Esophagus squamous epithelium (tissue), 5 donors: ENCODE measurements at places on chromosomes 4 and X.

DNA sequence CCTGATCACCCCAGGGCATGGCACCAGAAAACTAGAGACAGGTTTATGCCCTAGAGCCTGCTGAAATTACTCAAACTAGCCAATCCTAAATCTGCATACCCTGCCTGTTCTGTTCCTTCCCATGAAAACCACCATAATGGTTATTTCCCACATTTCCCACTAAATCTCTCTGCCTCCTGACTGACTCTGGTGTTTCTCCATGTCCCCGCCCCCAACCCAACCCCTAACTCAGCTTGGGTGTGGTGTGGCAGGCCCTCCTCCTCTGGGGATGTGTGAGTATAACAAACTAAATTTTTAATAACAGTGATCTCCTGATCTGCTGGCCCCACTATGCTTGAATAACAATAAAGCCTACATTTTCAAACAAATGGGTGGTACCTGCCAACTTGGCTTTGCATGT lies 35.5 kb upstream of the C4orf54 start:
- no peak for DNase-seq

GRCh38 chr4:19689511-19689910 lies 562.2 kb upstream of the SLIT2 start:
- DNase-seq, result no peak

GRCh38 chr4:42574870-42575430 lies 82.0 kb downstream of the ATP8A1 start:
- DNase-seq, result no peak

- no peak for DNase-seq
Observed at GRCh38 chrX:91108761-91109160, 325.9 kb upstream of the PABPC5 start.

DNA sequence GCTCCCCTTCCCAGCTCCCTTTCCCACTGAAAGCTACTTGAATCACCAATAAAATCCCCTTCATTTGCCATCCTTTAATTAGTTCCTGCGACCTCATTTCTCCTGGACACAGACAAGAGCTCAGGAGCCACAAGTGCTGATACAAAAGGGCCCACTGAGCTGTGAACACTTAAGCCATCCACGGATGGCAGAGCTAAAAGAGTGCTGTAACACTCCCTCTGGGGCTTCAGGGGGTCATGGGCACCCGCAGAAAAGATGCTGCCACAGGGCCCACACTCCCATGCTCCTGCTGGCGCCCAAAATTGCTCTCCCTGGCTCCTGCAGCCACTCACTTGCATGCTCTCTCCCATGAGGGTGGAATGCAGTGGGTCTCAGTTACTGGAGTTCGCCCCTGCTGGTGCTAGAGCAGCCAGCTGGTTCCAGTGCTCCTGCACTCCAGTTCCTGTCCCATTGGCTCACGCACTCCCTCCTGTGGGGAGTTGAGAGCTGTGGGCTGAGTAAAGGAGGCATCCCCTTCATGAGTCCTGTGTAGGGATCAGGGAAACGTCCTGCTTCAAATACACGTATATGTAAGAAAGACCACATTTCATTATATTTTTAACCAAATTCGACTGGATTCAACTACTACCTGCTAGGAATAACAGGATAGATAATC lies 1291.0 kb downstream of the ARAP2 start:
- DNase-seq, result no peak

DNA sequence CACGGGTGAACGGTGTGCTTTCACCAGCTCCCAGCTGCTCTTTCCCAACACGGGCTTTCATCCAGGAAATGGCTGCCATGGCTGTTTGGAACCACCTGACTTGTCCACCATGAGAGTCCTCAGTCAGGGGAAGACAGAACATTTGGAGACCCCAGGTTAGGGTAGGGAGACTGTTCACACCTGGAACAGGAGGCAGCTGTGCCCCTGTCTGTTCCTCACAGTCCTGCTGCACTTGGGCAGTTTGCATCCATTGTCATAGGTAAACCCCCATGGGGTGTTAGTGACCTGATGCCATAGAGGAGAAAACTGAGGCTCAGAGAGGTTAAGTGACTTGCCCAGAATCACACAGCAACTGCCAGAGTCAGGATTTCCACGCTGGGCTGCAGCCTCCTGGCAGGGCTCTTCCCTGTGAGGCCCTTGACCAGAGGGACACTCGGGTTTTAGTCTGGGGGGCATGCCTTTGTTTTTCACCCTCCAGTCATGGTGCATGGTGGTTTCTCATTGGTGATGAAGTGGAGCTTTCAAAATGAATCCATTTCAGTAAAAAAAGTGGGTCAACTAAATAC lies 54.5 kb downstream of the TRMT44 start:
- DNase-seq, result no peak

DNA sequence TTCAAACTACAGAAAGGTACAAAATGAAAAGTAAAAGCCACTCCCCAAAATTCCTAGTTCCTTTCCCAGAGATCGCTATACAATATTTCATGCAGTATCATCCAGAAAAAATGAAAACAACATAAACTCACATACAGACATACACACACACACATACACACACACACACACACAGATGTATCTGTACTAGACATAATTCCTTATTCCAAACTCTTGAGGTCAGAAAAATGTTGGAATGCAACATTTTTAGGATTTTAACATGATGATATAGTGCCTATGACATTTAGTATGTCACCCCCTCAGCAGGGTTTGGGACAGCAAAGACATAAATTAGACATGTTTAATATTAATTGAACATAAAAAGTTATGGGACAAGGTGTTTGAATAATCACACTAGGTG lies 73.4 kb upstream of the LHFPL1 start:
- no peak for DNase-seq

GRCh38 chrX:35444671-35445355 lies 353.3 kb upstream of the MAGEB16 start:
- no peak for DNase-seq

GRCh38 chr4:83054928-83055327 lies 19.9 kb downstream of the COPS4 start:
- DNase-seq, result no peak

DNA sequence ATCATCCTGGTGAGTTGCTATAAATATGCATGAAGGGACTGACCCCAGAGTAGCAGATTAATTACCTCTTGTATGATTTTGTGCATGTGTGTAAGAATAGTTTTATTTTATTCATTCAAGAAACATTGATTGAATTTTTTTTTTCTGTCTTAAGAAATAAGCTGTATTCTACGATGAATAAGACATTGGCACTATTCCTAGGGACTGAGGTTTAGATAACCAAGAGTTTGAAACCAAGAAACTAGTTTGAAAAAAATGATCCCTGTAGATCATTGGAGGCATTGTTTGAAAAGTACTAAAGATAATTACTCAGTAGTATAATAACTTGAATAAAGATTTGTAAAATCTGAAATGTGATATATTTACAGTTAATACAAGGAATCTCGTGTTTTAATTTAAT lies 1086.9 kb downstream of the PCDH7 start:
- DNase-seq, result no peak

- no peak for DNase-seq
Observed at GRCh38 chrX:63436865-63437264, 85.7 kb upstream of the SPIN4 start.

- DNase-seq, result no peak
Observed at GRCh38 chr4:33107814-33108213, 2387.6 kb downstream of the PCDH7 start.

- DNase-seq, result no peak
Observed at GRCh38 chr4:140689623-140690022, 66.6 kb downstream of the TBC1D9 start.

DNA sequence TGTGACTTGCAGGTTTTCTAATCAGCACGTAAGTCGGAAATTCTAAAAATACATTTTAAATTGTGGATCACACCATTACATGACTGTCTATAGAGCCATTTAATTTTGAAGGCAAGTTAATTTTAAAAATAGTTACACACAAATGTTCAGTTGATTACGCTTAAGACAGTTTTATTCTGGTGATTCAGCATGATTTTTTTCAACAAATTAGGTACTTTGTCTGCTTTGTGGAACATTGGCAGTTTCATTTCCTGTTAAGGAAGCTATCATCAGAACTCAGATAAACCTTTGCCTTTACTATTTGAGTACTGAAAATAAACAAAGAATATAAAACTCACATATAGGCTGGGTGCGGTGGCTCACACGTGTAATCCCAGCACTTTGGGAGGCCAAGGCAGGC lies 19.5 kb downstream of the SAT1 start:
- DNase-seq, result no peak

- DNase-seq, result no peak
Observed at GRCh38 chr4:172344308-172344938, 531.2 kb downstream of the GALNTL6 start.

GRCh38 chr4:122914938-122915337 lies 7.5 kb downstream of the NUDT6 start:
- DNase-seq, result no peak

- DNase-seq, result no peak
Observed at GRCh38 chrX:13433298-13433605, 113.4 kb upstream of the ATXN3L start.

DNA sequence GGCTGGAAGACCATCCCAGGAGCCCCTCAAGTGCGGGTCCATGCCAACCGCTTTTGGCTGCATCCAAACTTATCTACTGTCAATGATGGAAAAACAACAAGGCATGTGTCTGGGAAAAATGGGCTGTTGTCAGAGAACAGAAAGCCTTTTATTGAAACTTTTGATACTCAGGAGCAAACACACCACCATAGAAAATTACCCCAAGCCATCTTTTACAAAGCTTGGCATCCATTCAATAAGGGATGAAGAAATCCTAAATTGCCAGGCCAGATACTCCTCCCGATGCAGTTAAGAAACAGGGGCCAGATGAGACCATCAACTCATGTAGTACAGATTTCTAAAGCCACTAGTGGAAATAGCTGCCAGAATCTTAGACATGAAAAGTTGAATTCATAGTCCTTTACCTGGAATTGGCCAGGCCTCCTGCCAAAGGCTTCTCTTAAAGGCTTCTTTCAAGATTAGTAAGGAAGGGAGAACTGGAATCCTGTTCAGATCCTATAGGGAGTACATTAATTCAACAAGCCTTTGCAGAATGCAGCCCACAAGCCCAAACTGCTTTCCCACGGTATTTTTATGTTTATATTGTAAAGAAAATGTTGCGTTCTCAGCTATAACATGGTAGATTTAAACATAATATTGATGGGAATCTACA lies 145.4 kb upstream of the MAP3K15 start:
- no peak for DNase-seq

GRCh38 chr4:64385220-64385619 lies 24.0 kb downstream of the TECRL start:
- DNase-seq, result no peak

DNA sequence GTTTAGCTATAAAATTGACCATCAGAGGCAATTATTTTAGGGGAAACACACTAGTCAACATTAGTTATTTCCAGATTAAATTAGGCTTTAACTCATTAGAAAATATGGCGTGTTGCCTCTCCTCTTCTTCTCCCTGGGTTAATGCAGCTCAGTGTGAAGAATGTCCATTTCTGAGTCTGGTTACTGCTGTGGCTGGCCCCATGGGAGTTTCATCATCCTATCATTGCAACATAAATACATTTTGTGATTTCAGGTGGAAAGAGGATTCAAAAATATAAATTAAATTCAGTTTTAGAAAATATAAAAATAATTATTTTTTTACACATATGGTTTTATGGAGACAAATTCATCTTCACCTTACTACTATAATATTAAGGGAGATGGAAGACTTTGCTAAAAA lies 288.5 kb upstream of the ARSJ start:
- no peak for DNase-seq

DNA sequence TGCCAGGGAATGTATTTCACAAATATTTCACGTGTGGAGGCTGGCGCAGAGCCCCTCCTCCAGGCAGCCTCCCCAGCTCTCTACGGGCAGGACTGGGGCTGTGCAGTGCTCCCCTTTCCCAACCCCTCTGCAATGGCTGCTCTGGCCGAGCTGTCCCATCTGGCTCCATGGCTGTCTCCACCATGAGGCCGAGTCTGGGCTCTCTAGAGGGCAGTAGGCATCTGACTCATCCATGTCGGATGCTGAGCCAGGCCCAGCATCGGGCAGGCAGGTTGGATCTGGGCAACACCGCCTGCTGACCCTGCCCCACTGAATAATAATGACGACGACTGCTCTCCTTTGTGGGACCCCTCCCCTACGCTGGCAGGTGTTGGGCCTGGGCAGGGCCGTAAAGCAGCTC lies 11.0 kb upstream of the SH3TC1 start:
- DNase-seq, result no peak

- DNase-seq, result no peak
Observed at GRCh38 chrX:36861601-36862000, 146.6 kb upstream of the FAM47C start.

DNA sequence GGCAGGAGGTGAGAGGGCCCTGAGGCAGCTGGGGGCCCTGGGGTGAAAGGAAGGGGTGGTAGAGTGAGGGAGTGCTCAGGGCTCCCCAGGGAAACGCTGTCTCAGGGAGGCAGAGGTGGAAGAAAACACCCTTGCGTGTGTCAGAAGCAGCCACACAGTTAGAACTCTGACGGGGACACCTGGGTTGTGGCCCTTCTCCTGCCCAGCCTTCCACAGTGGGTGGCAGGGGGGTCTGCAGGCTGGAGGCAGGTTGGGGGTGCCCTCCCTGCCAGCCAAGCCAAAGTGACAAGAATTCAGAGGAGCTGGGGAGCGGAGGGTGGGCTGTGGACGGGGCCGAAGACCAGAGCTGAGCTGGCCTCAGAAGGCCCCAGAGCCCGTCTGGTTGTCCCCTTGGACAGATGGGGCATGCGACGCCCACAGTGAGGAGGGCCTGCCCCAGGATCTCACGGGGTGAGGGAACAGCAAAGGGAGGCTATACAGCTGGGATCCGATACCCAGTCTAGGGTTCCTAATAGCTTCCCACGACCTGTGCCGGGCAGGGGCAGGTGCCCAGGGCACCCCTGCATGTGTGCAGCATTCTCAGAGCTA lies 105.2 kb upstream of the ADRA2C start:
- no peak for DNase-seq

DNA sequence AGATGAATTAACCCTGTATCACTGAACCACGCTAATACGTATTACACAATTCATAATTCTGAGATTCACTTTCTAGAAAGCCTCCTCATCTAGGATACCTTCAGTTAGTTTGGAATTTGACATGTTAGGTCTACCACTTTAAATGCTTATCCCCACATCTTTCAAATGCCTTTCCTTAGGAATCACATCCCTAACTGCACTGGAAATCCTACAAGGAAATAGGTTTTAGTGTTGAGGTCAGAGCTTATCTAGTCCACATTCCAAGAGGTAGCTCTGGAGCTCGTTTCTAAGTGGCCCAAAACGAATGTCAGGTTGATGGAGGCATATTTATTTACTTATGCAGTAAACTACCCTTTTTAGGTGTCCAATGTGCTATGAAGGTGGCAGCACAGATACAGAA lies 18.0 kb downstream of the PDHA1 start:
- DNase-seq, result no peak

GRCh38 chr4:124631760-124632159 lies 80.8 kb downstream of the ANKRD50 start:
- DNase-seq, result no peak

GRCh38 chr4:14178421-14178820 lies 550.9 kb upstream of the BOD1L1 start:
- no peak for DNase-seq

DNA sequence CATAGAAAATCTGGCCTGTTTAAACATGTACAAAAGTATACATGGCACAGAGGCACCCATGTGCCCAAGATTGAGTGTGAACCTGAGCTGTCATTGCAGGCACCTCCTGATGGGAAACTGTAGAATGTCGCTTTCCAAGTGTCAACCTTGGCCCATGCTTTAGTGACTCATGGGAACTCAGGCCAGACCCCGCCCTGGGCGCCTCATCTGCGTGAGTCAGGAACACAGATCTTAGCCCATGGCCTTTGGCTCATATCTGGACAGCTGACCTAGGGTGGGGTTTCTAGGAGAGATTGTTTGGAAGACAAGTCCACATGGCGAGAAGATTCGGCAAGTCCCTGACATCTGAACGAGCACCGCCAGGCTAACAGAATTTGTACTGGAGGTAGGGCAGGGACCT lies 50.0 kb downstream of the CYTL1 start:
- no peak for DNase-seq

GRCh38 chrX:129641941-129642340 lies 12.8 kb downstream of the APLN start:
- no peak for DNase-seq
